ENCODE measurements at places on chromosomes 1 and 21.

DNA sequence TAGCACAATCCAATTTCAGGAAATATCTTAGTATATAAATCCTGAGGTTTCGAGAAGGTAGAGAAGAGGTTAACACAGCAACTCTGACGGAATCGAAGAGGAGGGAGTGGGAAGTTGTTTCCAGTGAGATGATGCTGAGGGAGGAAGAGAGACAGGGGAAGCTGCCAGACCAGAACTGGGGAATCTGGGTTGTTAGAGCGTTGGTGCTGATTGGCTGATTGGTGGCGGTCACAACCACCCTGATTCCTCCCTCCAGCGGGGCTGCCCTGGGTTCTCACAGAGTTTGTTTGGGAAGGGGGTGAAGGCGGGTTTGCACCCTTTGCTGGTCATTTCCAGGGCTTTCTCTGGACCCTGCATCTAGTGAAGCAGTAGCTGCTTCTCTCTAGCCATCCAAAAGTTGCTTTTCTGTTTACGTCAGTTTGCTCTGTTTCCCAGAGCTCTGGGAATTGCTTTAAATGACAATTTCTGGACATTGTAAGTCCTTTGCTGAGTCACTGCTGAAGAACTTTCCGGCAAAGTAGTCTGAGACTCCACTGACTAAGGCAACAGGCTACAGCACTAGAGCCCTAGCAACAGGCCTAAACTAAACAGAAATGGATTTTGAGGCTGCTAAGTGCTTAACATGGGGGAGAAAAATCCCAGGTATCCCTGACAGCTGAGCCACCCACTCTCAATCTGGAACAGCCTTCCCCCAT lies 90.1 kb downstream of the TENT5C start:
- DNase-seq = no peak

- peak; percentile 7 for DNase-seq
These were observed 22.0 kb downstream of the FYB2 start for GRCh38 chr1:56797065-56797685.

GRCh38 chr1:71647513-71648300 lies 566.9 kb upstream of the ZRANB2 start:
- DNase-seq = no peak

DNA sequence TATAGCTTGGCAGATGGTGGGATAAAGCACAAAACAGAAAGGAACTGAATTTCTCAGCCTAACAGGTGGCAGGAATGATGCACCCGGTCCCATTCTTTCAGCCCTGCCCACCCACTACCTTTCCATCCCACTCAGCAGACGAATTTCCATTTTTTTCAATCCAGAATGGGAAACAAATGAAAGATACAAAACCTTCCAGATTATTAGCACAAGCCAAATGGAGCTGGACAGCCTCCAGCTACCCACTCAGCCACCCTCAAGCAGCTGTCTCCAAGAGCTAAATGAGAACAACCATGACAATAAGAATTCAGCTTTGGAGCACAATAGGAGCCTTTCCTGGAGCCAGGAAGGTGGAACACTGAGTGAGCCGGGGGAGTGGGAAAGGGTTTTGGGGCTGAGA lies 96.3 kb upstream of the ST6GALNAC5 start:
- DNase-seq = no peak

DNA sequence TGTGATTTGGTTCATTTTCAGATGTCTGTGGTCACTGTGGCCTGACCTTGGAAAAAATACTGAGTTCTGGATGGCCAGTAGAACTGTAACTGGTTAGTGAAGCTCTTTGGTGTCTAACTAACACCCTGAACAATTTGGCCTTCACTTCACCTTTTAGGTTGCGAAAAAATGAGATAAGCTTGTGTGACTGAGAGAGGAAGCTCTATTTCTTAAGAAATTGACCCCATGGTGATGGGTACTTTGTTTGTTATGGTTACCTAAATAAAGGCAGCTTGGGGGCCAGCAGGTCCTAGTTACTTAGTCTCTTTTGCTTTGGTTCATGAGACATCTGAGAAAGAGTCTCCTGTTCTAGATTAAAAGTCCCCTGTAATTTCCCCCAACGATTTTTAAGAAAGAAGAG lies 181.6 kb downstream of the ZNF326 start:
- DNase-seq = no peak

DNA sequence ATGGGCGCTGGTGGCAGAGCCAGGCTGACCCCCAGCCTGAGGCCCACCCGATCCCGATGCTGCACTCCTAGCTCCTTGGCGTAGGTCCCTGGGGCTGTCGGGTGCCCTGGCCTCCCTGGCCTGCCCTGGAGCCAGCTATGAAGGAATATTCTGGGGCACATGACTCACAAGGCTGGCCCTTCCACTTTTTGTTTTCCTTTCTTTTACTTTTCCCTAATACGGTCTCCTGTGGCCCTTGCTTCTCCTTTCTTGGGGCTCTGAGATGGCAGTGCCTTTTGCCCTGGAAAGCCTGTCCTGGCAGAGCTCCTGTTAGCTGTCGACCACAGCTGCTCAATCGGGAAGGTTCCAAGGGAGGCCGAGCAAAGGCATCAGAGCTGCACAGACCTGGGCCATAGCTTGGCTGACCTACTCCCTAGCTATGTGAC lies 22.1 kb downstream of the ARHGEF10L start:
- DNase-seq = no peak
